ENCODE measurements at places on chromosomes 16 and 17. TPM values are rescaled to one million over a fixed set of nuclear protein-coding genes. Genes with fewer than 3 reads are reported as not detected.

IL34 gene
- total RNA-seq: 1.9 TPM

BAIAP2 gene
- total RNA-seq: 25.1 TPM

ARL6IP1 gene
- total RNA-seq: 205 TPM

GNGT2 gene
- not detected for total RNA-seq

SCNN1G gene
- total RNA-seq: not detected

RNF43 gene
- not detected for total RNA-seq

PLA2G10 gene
- not detected for total RNA-seq

ADPRM gene
- total RNA-seq: 10.8 TPM

WNK4 gene
- 1.5 TPM for total RNA-seq

ERN2 gene
- total RNA-seq: not detected

TEDC2 gene
- total RNA-seq: 3.0 TPM

ARL5C gene
- total RNA-seq: not detected

SCO1 gene
- 25.2 TPM for total RNA-seq

GH1 gene
- total RNA-seq: not detected

OTOP2 gene
- total RNA-seq: not detected

CDH15 gene
- 0.89 TPM for total RNA-seq

ITGAD gene
- total RNA-seq: not detected

TMEM235 gene
- not detected for total RNA-seq

ITGB3 gene
- 88.1 TPM for total RNA-seq

CMTR2 gene
- total RNA-seq: 29.7 TPM

KRT16 gene
- not detected for total RNA-seq

GCGR gene
- not detected for total RNA-seq

TP53TG3B gene
- total RNA-seq: not detected

SKAP1 gene
- total RNA-seq: 0.28 TPM

GPR179 gene
- total RNA-seq: under 0.01 TPM

SLC35G6 gene
- total RNA-seq: not detected

CCL16 gene
- not detected for total RNA-seq

CRHR1 gene
- not detected for total RNA-seq

TP53TG3D gene
- not detected for total RNA-seq

PRDM7 gene
- not detected for total RNA-seq

GNAO1 gene
- 0.30 TPM for total RNA-seq

CMTM1 gene
- total RNA-seq: 1.9 TPM

CCL8 gene
- 0.89 TPM for total RNA-seq

USP43 gene
- not detected for total RNA-seq

MGAT5B gene
- total RNA-seq: 0.89 TPM

TRIM72 gene
- not detected for total RNA-seq

TMEM114 gene
- total RNA-seq: not detected

HNF1B gene
- total RNA-seq: not detected

CBX8 gene
- 5.6 TPM for total RNA-seq

APOBR gene
- total RNA-seq: not detected

TPSAB1 gene
- not detected for total RNA-seq

MSLN gene
- total RNA-seq: not detected

All from smooth muscle cell of the umbilical artery (primary cell).